ENCODE measurements at places on chromosomes 7 and 10.

DNA sequence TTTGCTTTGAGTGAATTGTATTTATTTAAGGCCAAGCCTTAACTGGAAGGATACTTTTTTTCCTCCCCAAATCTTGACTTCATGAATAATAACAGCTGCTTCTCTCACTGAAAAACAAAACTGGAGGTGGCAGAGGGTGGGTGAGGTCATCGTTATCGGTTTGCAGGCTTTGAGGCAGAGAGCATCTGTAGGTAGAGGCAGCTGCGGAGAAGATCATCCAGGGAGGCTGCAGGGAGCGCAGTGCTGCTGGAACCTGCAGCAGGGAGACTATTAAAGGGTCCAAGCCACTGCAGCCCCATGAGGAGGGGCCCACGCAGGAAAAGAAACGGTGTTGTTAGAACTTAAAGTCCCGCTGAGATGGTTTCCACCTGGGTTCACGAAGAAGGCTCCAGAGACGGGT, 112.1 kb upstream of the SDK1 start:
- no peak for DNase-seq

GRCh38 chr10:8365935-8366911, 311.7 kb downstream of the GATA3 start:
- peak; percentile 24 for DNase-seq

GRCh38 chr7:111410899-111411298, 151.4 kb downstream of the IMMP2L start:
- no peak for DNase-seq

- no peak for DNase-seq
These were observed 54.3 kb downstream of the GDI2 start for GRCh38 chr10:5758927-5759326.

GRCh38 chr10:94403380-94404213, 1.3 kb downstream of the TBC1D12 start:
- DNase-seq = peak; percentile 28

DNA sequence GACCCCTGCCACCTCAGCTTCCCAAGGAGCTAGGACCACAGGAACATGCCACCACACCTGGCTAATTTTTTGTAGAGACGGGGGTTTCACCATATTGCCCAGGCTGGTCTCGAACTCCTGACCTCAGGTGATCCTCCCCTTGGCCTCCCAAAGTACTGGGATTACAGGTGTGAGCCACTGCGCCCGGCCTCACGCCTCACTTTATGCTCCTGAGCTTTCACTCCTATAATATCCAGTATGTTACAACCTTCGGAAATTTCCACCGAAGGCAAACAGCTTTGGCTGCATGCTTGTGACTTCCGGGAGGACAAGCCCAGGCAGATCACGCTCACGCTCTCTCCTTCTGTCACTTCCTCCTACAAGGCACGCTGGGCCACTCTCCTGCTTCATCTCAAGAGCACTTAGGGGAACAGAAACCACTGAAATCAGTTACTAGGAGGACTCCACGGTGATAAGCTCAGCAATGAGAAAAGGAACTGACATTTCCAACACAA, 4.4 kb upstream of the MAD1L1 start:
- DNase-seq = peak; percentile 33

- no peak for DNase-seq
These were observed 78.4 kb upstream of the ADO start for GRCh38 chr10:62726142-62726541.

GRCh38 chr10:72265508-72265907, 8.2 kb upstream of the DDIT4 start:
- DNase-seq = no peak

DNA sequence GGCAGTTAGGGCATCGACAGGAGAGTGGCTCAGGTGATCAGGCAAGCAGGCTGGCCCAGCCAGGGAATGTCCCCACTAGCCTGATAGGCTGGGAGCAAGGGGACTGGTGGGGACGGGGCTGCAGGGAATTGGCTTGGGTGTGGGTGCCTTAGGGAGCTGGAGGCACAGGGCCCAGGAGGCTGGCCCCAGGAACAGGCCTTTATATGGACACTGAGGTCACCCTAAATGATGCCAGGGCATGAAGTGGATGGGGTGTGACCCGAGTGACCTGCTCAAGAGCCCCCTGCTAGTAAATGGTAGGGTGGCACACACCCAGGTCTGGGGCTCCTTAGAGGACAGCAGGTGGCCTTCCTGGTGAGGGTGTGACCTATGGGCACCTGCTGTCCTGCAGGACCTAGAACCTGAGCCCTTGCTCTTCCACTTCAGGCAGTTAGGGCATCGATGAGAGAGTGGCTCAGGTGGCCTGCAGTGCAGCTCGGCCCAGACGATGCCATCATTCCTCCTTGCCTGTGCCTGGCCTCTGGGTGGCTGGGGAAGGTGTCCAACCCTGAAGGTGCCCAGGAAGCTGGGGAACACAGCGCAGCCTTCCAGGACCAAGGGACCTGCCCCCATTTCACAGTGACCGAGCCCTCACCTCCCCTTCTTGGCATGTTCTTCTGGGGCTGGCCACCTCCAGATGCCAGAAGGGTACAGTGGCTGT, 51.7 kb upstream of the LEP start:
- no peak for DNase-seq

GRCh38 chr7:98956469-98956868, 78.1 kb downstream of the TRRAP start:
- DNase-seq = no peak

GRCh38 chr10:121764233-121764942, 163.4 kb downstream of the ATE1 start:
- no peak for DNase-seq

DNA sequence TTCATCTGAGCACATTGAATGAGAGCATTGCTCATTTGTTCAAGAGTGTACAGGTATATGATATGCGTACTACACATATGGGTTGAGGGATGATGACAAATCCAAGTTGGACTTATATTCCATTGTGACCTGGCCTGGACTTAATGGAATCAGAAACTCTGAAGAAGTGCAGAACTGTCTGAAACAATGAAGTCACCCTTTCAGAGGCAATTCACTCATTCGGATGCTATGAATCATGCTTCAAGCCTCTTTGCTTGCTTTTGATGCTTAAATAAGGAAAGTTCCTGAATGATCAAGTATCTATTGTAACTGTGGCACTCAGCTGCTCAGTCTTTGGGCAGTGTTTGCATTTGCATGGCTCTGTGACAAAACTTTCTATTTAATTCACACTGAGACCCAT, 93.4 kb downstream of the ZNF365 start:
- no peak for DNase-seq

DNA sequence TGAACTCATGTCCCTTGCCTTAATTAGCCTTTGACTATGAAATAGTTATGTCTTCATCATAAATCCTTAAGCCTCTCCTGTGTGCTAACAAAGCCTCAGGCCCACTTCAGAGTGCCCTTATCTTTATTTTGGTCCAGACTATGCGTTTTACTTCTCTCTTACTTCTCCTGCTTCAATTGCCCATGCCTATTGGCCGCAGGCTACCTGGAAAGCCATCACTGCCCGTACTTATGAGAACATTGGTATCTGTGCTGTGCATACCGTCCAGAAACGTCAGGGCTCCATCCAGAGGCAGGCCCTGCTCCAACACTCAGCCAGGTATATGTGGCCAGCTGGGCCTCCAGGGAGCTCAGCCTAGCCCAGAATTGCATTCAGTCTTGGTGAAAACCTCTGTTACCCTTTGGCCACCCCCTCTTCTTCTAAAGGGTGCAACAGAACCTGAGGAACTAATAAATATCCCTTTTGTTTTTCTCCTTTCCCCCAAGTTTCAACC, 212.4 kb upstream of the MTPN start:
- DNase-seq = no peak

GRCh38 chr10:124300224-124300623, 118.5 kb downstream of the OAT start:
- no peak for DNase-seq

GRCh38 chr7:50423860-50424259, 26.3 kb downstream of the FIGNL1 start:
- DNase-seq = no peak

- DNase-seq = no peak
These were observed 72.4 kb upstream of the CXCL12 start for GRCh38 chr10:44457259-44457658.

DNA sequence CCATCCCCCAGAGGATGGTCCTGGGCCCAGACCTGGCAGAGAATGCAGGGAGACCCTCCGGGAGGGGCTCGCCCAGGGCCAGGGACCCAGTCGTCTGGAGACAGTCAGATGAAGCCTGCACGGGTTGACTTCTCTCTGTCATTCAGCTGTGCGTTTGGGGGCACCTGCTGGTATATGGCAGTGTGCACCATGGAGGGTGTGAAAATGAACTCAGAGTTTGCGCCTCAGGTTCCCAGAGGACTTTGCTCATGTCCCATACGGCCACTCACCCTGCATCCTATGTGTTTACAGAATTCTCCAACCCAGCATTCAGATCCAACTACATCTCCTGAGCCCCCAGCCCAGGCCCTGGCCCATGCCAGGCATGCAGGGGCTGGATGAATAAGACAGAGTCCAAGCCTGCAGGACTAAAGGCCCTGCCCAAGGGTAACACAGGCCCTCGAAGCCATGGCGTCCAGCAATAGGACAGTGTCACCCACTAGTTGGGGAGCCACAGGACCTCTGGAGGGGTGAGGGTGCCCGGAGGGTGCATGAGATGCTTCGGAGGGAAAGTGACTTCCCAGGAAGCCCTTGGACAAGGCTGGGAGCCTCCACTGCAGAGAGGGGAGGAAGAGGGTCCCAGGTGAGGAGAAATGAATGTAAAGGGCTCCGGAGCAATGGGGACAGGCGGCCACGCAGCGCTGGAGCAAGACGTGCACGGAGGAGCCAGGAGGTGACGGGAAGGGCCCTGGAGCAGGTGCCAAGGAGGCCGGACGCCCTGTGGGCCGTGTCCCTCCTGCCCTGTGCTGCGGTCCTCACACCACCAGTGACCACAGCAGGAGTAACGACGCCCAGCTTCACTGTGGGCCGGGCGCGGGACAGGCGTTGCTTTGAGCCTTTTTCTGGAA, 36.3 kb downstream of the CALML3 start:
- DNase-seq = no peak

GRCh38 chr7:8362723-8363369, 70.6 kb upstream of the NXPH1 start:
- no peak for DNase-seq

GRCh38 chr7:37421861-37422500, 26.7 kb downstream of the ELMO1 start:
- no peak for DNase-seq

DNA sequence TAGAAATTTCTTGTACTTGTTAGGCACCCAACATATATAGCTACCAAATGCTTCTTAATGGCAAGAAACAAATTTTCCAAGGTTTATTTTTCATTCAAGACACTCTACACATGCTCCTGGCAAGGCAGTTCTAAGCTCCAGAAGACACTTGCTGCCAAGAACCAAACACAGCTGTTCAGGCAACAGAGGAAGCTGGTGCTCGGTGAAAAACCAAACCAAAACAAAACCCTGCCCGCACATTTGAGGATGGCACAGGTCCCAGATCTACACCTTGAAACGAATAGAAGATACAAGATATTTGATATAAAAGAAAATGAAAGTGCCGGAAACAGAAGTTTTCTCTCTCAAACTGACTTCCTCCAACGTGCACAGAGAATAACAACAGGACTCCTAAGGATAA, 4.9 kb upstream of the DNTT start:
- DNase-seq = peak; percentile 11

DNA sequence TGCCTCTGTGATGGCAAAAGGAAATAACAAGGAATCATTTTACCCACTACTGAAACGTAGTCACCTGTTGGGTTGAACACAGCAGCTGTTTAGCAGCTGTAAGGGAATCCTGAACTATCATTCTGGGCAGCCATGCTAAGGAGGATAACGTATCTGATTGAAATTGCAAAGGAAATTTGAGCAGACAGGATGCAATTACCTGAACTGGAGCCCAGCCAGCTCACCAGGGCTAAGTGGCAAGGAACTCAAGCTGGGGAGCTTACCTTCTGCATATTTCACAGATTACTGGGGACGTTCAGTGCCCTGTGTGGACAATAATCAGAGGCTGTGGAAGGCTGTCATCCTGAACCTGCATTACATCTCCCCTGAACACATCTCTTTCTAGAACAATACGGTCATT, 650.5 kb downstream of the SORCS3 start:
- DNase-seq = no peak

DNA sequence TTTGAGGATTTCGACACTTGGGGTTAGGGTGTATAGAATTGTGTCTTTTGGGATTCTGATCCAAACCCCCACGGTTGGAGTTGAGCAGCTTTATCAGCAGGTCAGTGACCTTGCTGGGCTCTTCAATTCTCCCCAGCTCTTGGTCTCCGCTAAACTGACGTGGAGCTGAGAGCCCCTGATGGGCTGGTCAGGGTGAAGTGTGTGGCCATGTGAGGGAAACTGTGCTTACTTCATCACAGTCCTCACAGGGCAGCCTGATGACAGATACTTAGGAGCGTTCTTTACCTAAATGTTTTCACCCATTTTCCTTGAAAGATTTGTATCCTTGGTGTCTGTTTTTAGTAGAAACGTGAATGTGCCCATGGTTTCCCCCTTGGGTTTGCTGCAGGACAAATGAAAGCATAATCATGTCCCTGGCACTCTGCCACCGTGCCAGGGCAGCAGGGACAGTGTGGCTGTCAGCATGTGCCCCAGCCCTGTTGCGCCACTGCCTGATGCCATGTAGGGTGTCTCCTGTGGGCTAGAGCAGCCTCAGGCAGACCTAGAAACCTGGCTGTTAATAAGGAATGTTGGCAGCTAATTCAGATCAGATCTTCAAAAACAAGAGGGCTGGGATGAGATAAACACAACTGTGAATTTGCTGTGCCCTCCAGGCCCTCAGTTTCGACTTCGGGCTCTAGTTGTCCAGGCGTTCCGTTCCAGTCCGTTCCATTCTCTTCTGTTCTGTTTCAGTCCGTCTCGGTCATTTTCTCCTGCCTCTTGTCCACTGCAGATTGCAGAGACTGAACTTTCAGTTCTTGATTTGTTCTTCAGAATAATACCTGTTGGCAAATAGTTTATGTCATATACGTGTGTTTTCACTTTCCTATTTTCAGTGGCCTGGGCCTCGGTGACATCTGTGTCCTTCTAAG, 96.8 kb downstream of the TRRAP start:
- DNase-seq = no peak

GRCh38 chr7:110205899-110206298, 885.0 kb upstream of the LRRN3 start:
- no peak for DNase-seq

- peak; percentile 16 for DNase-seq
These were observed at the start of gene SEMA3A for GRCh38 chr7:84194484-84195271. SEMA3A (minus strand) TSS chr7:84194789; CDS start chr7:84194586, 203 bp downstream.

DNA sequence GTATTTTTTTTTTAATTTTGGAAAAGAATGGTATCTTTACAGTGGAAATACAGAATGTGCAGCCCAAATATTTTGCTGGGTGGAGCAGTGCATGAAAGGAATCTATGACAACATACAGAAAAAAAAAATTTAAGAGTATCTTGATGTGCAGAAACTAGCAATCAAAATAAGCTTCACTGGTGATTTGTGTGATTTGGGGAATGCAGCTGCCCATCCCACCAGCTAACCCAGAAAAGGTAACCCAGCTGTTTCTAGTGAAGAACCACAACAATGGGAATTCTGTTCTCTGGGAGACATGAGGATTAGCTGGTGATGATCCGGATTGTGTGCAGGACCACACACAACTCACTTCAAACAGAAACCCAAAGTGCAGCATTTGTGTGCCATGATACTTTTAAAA, 375.5 kb downstream of the SEMA3D start:
- DNase-seq = no peak

- DNase-seq = no peak
These were observed 19.0 kb downstream of the TRIM56 start for GRCh38 chr7:101104193-101104713.

GRCh38 chr10:51950996-51951555, 251.7 kb upstream of the CSTF2T start:
- DNase-seq = no peak

Measured in CD4-positive, alpha-beta T cell treated with Interferon alpha-2 for 1 hour (primary cell).